CD4-positive, CD25-positive, alpha-beta regulatory T cell (primary cell): ENCODE measurements at places on chromosomes 4 and X. TPM values are rescaled to one million over a fixed set of nuclear protein-coding genes. Genes with fewer than 3 reads are reported as not detected.

GRCh38 chr4:60891947-60892346 is 308.2 kb upstream of the ADGRL3 start:
- no peak for DNase-seq

Gene CT45A10
- polyA plus RNA-seq = 0.40 TPM

- DNase-seq = peak; percentile 30
Measured at GRCh38 chr4:166045457-166045856, 172.4 kb downstream of the TLL1 start.

- no peak for DNase-seq
Measured at GRCh38 chrX:40531056-40531826, 49.5 kb upstream of the ATP6AP2 start.

Gene USP46
- polyA plus RNA-seq = 0.32 TPM

DNA sequence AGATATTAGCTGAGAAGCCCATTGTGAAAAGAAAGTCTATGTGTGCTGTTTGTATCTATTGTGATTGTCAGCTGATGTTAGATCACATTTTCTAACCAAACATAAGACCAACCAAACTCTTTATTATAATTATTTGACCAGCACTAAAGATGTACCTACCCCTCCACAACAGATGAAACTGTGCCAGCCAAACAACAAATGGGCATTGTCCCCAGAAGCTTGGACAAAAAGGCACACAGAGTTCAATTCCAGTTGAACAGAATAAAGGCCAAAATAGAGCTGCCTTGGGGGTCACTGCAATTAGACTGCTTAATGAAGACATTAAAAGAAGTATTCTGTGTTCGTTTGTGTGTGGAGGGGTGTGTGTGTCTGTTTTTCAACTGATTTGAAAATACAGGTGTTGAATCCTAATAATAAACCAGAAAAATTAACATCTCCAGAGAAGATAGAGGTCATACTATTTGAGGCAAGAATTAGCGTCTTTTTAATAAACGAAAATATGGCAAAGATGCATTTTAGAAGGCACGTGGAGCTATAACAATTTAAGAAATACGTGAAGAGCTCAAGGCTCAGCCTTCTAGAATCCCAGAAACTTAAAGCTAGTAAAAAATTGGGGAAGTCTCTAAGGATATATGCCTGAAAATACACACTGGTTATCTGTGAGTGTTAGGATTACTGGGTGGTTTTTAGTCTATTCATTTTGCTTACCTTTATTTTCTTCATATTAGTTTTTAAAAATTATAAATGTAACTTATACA is 2.2 kb downstream of the SPP1 start:
- no peak for DNase-seq

DNA sequence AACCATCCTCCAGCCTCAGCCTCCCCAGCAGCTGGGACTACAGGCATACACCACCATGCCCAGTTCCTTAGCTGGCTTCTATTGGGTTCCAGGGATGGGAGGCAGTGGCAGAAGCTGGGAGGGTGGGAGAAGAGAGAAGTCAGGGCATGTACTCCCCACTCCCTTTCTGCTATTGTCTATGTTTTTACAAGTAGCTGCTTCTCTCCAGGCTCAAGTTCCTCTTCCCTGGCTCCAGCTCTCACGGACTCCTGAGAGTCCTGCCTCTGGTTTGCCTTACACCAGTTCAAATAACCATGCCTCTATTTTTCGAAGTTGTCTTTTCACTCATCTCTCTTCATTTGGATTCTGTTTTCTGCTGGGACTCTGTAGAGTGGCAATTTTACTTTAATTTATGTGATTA is 2.9 kb downstream of the TBC1D9 start:
- DNase-seq = no peak

Gene GAGE12H
- not detected for polyA plus RNA-seq

Gene TKTL2
- not detected for polyA plus RNA-seq

DNA sequence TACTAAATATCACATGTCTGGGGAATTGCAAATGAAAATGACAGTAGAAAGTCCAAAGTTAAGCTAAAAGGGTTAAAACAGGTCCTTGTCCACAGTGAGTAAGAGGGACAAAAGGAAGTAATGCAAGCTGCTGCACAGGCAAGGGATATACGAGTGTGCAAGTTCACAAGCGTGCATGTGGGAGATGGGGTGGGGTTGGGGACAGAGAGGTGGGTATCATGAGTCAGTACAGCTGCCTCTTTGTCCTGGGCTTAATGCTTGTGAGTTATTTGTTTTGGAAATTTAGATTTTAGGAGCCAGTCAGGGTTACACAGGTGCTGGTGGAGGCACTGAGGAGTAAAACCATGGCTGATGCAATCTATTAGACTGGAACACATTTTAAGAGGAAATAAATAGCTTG is 3.3 kb upstream of the GPRASP2 start:
- DNase-seq = no peak

Gene NXF2
- not detected for polyA plus RNA-seq

Gene MAP3K15
- not detected for polyA plus RNA-seq

DNA sequence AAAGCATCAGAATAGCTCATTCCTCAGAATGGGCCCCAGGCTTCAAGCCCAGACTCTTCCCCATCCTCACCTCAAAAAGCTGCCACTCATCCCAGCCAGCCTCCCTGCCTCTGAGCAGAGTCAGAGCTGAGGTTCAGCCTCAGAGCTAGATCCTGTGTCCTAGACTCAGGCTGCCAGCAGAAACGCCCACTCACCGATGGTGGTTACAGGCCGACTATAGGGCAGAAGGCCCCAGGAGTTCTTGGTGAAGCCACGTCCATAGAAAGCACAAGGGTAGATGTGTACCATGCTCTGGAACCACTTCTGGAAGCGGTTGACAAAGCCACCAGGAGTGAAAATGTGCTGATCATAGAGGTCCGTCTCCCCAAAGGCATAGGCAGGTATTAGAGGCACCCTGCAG is 7.7 kb downstream of the AWAT2 start:
- no peak for DNase-seq

Gene ETDA
- polyA plus RNA-seq = not detected

Gene GABRG1
- polyA plus RNA-seq = not detected

DNA sequence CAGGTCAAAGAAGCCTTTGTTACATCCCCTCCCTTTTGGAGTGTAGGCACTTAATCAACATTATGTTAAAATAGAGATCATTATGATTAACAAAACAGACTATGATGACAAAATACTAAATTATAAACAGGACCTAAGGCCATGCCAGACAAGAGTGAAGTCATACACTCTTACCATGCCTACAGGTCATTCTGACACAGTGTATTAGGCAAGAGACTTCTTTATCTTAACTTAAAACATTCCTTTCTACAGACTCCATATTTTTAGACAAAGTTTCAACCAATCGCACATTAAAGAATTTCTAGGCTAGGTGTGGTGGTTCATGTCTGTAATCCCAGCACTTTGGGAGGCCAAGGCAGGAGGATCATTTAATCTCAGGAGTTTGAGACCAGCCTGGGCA is 128.6 kb upstream of the SLC34A2 start:
- DNase-seq = no peak

- no peak for DNase-seq
Measured at GRCh38 chr4:102157984-102158383, 187.3 kb downstream of the SLC39A8 start.

Gene PDCL2
- polyA plus RNA-seq = not detected

Gene AADAT
- polyA plus RNA-seq = not detected

GRCh38 chr4:37976507-37976906 is 16.3 kb downstream of the PTTG2 start:
- no peak for DNase-seq

DNA sequence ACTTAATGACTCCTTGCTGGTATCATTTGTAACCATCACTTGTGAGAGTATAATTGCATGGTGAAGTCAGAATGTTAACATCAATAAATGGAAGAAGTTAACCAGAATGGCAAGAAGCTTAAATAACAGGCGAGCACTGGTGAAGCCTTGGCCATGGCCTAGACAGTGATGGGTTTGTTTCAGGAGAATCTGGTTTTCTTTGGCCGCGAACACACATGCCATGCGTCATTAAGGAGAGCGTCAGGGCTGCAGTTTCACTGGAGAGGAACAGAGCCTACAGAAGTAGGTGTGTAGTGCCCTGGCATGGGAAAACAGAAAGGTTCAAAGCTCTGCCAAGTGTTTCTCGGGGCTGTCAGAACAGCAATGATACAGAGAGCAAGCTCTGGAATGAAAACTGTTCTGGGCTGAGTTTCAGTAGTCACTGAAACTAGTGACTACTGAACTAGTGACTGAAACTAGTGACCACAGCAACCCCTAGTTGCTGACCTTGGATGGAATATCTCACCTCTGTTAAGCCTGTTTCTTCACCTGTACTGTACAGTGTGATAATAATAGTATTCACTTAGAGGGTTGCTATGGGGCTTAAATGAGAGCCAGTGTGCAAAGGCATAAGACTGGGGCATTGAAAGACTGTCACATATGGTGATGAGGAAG is 93.8 kb downstream of the C4orf51 start:
- DNase-seq = no peak

DNA sequence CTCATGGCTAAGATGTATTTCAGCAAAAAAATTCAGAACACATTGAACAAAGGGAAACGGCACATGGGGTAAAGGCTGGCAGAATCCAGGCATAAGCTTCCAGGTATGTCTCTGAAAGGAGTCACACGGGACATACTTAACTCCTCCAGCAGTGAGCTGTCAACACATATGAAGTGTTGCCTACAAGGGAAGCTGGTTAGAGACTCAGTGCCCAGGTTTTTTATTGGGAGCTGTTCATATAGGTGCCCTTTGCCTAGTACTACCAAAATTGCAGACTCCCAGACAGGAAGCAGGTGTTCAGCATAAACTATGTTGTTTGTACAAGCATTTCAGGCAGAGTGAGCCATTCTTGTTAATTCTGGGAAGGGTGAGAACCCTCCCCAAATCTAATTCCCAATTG is 77.4 kb upstream of the PUDP start:
- no peak for DNase-seq

DNA sequence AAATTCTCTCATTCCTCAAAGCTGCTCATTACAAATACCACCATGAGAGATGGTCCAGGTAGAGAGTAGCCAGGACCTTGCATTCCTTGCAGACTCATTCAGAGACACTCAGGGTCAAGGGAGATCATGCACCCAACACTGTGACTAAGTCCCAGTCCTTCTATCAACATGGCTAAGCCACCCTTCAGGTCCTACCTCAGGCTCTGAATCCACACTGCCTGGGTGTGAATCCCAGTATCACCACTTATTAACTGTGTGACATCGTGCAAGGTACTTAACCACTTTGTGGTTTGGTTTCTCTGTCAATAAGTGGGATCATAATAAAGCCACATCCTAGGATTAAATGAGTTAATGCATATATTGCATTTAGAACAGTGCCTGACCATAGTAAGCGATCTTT is 124.1 kb upstream of the NEIL3 start:
- no peak for DNase-seq

GRCh38 chr4:8355306-8355705 is 85.2 kb downstream of the ACOX3 start:
- DNase-seq = no peak

Gene NUP62CL
- 1.2 TPM for polyA plus RNA-seq

GRCh38 chrX:39050427-39050826 is 249.2 kb downstream of the MID1IP1 start:
- DNase-seq = no peak

- DNase-seq = peak; percentile 54
Measured at GRCh38 chrX:33434256-33435092, 223.1 kb upstream of the DMD start.

- no peak for DNase-seq
Measured at GRCh38 chrX:37441377-37441776, 92.2 kb downstream of the PRRG1 start.
